Right lung (tissue), 10 donors: ENCODE measurements at places on chromosomes 3 and 15.

- DNase-seq: no peak
These were observed 2.4 kb upstream of the LARP6 start for GRCh38 chr15:70856177-70856883.

DNA sequence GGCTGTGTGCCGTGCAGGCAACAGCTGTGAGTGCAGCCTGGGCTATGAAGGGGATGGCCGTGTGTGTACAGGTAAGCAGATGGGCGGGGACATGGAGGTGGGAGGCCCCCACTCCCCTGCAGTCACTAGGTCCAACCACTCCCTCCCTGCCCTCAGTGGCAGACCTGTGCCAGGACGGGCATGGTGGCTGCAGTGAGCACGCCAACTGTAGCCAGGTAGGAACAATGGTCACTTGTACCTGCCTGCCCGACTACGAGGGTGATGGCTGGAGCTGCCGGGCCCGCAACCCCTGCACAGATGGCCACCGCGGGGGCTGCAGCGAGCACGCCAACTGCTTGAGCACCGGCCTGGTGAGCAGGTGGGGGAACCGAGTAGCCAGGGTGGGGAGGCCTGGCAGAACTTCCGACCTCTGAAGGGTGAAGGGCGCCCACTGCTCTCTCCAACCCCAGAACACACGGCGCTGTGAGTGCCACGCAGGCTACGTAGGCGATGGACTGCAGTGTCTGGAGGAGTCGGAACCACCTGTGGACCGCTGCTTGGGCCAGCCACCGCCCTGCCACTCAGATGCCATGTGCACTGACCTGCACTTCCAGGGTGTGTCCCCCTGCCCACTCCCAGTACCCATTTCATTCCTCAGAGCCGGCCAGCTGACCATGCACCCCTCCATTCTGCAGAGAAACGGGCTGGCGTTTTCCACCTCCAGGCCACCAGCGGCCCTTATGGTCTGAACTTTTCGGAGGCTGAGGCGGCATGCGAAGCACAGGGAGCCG, 11.6 kb downstream of the NT5DC2 start:
- DNase-seq: no peak

- DNase-seq: no peak
These were observed 7.7 kb downstream of the ITIH1 start for GRCh38 chr3:52784931-52785590.

DNA sequence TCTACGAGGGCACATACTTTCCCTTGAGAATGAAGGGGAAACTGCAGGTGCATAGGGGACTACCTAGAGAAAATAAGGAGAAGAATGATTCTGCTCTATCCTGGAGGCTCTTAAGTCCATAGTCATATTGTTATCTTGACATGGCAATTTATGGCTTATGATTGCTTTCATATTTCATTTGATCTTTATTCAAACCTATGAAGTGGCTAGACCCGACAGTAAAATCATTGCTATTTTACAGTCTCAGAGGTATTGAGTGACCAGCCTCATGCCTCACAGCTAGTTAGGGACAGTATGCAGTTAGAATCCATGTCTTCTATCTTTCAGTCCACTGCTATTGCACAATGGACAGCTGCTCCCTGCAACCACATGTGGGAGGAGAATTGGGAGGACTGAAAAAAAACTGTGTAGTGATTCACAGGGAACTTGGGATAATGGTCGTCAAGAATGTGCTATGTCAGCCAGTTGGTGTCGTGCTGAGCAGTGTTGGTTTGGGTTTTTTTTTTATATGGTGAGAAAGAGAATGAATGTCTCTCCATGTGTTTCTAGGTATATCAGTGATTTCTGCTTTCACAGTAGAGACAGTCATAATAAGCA, 63.2 kb upstream of the SPPL2A start:
- no peak for DNase-seq

GRCh38 chr15:90869601-90870353, 1.4 kb downstream of the FURIN start:
- no peak for DNase-seq

DNA sequence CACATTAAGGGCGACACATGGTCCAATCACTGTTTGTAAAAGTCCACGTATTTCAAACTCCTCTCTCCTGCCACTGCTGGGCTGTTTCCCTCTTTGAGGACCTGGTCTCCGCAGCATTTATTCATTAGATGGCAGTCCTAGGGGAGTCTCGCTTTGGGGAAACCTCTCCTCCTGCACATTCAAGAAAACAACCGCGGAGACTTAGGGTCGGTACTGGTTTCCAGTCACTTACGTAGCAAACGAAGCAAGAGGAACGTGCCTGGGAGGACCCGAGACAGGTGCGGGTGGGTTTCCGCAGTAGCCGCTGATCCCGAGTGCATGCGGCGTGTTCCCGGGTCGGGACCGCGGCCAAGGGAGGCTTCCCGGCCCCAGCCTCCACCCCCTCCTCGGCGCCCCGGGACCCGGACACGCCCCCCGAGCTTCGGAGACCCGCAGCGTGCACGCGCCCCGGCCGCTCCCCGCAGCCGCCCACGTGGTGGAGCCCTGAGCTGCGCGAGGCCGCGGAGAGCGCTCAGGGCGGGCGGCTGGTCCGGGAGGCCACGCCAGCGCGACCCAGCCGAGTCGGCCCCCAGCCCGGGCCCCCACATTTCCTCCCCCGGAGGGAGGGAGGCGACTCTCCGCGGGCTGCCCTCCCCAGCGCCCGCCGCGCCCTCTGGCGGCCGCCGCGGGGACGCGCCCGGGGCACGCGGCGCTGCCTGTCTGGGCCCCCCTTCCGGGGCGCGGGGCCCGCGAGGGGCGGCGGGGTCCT, 1.1 kb upstream of the IGF1R start:
- DNase-seq: peak; percentile 82

GRCh38 chr15:94370936-94371285, 139.6 kb downstream of the MCTP2 start:
- DNase-seq: no peak

GRCh38 chr3:128254066-128254590, 100.8 kb downstream of the EEFSEC start:
- DNase-seq: no peak

GRCh38 chr15:57505949-57506391, 85.7 kb upstream of the MYZAP start:
- DNase-seq: peak; percentile 71

DNA sequence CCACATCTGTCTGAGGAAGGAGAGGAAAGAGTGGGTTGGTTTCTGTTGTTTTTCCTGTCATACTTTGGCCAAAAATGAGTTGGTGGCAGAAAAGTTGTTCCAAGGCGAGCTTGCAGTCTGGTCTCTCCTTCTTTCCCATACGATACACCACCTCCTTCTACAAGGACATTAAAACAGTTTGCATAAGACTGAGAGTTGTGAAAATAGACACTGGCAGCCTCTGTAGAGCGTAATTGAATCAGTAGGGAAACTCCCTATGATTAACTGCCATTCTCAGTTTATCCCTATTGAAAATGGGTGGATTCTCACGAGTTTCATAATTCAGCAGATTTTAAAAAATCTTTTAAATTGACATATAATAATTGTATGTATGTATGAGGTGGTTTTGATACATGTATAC, 3.7 kb upstream of the LSG1 start:
- DNase-seq: no peak

DNA sequence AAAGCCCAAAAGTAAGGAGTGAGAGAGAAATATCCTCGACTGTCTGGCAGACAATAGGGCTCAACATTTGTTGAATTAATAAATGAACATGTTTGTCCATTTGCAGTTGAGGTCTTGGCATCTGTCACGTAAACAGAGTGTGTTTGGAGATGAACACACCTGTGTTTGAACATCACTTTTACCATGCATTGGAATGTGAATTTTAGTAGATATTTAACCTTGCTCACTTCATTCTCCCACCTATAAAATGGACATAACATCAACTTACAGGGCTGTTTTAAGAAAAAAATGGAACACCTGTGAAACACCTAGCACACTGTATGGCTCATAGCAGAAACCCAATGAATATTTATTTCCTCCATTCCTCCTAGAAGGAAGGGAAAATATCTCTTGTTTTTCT, 204.8 kb downstream of the KCNMB2 start:
- no peak for DNase-seq

- no peak for DNase-seq
These were observed 42.3 kb downstream of the PSMD6 start for GRCh38 chr3:63980830-63981498.

DNA sequence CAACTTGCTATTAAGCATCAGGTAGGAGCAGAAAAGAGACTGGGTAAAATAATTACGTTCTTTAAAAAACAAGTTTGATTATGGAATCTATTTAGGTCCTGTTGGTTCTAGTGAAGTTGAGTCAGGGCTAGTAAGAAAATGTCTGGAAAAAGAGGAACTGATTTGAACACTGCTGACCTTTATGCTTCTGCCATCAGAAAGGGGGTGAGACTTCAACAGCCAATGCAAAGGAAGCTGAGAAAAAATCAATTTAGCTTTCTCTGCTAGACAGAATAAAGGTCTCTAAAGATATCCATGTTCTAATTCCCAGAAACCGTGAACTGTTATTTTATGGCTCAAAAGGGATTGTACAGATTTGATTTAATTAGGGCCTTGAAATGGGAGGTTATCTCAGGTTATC, 157.5 kb downstream of the ROBO2 start:
- DNase-seq: no peak
